Glutamatergic neuron (in vitro differentiated cells): ENCODE measurements at places on chromosomes 13 and 19.
A peak's percentile ranks its signal among the peaks of the same experiment; 100 is the strongest.

- DNase-seq: no peak
Measured at GRCh38 chr19:11425719-11426457, 6.8 kb upstream of the RGL3 start.

DNA sequence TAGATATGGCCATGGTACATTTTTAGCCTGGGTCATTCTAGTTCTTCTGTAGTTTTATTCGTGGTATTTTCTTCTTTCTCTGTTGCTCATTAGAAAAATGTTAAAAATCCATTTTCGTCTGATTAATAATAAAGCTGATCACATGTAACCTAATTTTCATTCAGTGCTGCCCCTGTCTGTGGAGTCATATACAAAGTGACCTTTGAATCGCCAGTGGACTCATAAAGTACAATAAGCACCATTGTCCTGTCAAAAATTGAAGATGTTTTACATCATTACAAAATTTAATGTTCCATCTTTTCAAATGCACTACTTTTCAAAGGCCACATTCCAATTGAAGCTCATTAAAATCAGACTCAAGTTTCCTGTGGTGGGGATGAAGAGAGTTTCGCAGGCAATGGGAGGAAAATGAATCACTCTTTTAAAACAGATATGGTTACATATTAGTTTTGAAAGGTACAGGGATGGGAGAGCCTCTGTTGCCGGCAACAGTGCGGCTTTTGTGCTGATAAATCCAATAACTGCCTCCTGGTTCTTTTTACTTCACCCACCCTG is 205.4 kb downstream of the ZNF536 start:
- no peak for DNase-seq

- DNase-seq: no peak
Measured at GRCh38 chr13:39159393-39159792, 121.1 kb downstream of the NHLRC3 start.

DNA sequence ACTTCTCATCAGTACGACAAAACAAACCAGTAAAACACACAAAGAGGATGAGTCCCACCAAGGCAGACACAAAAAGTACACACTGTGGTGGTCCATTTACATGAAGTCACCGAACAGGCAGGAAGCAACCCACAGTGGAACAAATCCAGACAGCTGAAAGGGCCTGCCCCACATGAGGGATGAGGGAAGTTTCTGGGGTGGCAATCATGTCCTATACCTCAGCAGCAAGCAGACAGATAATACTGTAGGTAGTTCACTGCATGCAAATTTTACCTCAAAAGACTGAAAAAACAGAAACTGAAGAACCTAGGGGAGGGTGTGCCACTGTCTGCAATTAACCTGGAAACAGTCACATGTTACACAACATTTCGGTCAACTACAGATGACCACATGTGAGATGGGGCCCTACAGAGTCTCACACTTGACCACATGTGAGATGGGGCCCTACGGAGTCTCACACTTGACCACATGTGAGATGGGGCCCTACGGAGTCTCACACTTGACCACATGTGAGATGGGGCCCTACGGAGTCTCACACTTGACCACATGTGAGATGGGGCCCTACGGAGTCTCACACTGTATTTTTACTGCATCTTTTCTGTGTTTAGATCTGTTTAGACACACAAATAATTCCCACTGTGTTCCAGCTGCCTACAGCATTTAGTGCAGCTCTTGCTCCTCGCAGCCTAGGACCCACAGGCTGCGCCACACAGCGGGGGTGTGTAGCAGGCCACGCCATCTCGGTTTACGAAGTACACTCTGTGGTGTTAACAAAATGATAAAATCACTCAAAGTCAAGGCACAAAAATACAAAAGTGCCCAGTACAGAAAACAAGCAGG is 22.2 kb downstream of the PCID2 start:
- DNase-seq: no peak

DNA sequence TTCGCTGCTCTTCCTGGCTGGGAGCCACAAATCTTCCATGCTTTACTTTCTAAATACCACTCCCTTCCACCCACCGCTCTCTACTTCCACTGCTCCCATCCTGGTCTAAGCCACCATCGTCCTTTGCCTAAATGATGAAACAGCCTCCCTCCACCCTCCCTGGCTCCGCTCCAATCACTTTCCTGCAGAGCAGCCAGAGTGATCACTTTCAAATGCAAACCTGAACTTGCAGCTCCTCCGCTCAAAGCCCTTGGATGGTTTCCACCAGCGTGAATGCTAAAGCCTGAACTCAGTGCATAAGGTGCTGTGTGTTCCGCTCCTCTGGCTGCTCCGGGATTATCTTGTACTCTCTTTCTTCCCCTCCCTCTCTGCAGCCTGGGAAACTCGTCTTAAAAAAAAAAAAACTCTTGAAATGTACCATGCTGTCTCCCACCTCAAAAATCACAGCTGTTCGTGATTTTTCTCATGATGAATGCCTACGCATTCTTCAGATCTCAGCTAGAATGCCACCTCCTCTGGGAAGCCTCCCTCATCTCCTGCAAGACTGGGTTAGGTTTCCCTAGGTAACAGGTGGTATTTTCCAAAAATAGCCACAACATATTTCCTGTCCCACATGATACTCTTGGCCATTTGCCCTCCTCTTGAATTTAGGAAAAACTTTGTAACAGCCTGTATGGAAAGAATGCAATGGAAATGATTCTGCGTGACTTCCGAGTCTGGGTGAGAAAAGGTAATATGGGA is 3.7 kb upstream of the SIN3B start:
- DNase-seq: no peak

- DNase-seq: no peak
Measured at GRCh38 chr19:38867171-38867780, 10.8 kb downstream of the RINL start.

- DNase-seq: no peak
Measured at GRCh38 chr13:85651440-85651839, 147.8 kb downstream of the SLITRK6 start.

- DNase-seq: peak; percentile 70
Measured at GRCh38 chr13:76848596-76848995, 37.6 kb downstream of the KCTD12 start.

GRCh38 chr19:3642987-3643673 is 16.5 kb upstream of the CACTIN start:
- peak; percentile 50 for DNase-seq

- no peak for DNase-seq
Measured at GRCh38 chr13:28426381-28426780, 68.5 kb downstream of the FLT1 start.

DNA sequence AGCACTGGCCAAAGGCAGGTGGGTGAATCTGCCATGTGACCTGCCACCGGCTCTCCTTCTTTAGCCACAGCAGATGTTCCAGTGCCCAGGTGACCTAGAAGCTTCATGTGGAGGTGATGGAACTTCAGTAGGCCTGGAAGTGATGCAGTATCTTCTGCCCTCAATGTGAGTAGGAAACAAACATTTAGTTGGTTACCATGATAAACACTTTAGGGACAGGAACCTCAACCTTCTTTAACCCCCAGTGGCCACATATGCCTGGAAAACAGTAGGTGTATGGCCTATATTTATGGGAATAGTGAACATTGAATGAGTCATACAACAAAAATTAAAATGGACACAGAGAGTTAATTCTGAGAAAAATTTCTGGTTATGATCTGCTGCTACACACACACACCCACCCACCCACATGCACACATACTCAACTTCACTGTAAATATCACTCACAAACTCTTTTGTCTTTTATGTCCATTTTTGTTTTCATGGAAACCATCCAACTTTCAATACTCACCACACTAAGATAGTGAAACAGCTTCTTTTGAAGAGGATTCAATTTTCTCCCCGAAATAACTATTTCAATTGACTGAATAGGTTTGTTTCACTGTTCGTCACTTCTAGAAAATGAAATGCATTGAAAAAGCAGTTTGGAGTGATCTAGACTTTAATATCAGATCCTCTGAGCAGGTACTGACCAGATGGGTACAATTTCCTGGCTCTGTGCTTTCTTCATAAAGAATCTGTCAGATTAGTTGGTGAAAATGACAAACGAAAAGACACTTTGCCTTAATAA is 97.3 kb downstream of the STARD13 start:
- DNase-seq: no peak

DNA sequence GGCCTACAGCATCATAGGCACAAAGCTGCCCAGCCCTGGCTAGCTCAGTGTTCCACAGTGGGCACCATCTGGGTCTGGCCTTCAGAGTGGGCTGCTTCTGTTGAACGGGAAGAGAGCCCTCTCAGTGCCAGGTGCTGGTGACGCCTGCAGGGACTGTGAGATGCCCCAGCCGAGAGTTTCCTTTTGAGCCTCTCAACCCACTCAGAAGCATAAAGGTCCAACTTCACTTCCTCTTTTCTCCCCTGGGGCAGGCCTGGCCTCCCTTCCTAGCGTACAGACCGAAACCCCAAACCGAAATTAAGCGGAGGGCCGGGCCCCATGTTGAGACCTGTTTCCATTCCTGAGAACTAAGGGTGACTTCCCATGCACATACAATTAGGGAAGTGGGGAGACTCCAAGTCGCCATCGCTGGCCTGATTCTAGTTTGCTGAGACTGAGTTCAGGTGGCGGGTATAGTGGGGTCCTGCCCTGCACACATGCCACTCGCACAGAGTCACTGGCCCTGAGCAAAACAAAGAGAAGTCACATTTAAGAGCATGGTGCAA is 6.9 kb downstream of the RAB8A start:
- no peak for DNase-seq

DNA sequence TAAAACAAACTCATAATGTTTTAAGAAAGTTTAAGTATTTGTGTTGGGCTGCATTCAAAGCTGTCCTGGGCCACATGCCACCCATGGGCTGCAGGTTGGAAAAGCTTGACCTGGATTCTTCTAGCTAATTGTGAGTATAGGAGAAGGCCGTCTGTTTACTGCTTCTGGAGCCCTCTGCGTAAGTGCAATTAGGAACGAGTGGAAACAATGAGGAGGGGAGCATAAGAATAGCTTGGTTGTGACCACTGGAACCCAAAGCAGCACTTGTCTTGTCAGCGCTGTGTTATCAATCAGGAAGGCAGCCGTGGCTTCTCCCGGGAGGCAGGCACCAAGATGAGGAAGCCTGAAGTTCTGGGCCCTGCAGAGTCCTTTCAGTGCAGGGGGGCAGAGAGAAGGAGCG is 110.4 kb upstream of the MBNL2 start:
- no peak for DNase-seq

- peak; percentile 90 for DNase-seq
Measured at GRCh38 chr19:4524808-4525562, 6.7 kb upstream of the PLIN4 start.
